ENCODE measurements at places on chromosomes 2 and 18.

- no peak for DNase-seq
Observed at GRCh38 chr18:63148449-63149301, 170.9 kb downstream of the BCL2 start.

- DNase-seq, result no peak
Observed at GRCh38 chr2:83971547-83971946, 487.5 kb downstream of the SUCLG1 start.

DNA sequence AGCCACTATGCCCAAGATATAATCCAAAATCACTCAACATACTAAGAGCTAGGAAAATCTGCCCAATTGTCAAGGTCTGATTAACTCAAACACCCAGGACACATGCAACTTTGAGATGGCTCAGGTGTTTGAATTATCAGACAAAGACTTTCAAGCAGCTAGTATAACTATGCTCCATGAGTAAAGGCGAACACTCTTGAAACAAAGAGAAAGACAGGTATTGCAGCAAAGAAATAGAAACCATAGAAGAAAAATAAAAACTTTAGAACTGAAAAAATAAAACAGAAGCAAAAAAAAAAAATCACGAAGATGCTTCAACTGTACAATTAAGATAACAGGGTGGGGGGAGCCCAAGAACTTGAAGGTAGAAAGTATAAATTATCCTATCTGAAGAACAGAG is 214.2 kb downstream of the EIPR1 start:
- DNase-seq, result no peak

DNA sequence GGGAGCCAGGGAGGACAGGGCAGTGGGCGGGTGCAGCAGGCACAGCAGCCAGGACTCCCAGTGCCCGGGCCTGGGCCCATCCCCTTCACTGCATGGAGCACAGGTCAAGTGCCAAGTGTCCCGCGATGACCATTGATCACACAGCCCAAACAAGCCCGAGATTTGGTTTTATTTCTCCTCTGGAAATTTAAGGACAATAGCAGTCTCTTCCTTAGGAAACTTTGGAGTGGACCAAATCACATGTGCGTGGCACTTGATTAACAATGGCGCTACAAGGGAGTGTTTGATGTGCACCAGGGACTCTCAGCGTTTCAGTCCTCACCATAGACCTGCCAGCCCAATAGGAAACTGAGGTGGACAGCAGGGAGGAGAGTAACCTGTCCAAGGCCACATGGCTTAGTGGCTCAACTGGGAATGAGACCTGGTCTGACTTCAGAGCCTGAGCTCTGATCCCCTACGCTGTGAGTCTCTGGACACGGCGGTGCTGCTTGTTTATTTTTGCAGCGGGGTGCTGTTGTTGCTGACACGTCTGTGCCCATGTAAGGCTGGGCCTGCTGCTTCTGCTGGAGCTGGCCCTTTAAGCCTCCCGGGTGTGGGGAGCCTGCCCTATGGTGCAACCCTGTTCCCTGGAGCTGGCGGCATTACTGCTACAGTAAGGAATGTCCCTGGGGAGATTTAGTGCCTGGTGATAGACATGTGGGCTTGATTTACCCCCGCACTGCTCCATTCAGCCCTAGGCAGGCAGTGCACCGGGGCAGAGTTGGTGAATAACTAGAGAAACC is 194.2 kb downstream of the INHBB start:
- peak; percentile 91 for DNase-seq

GRCh38 chr2:60148716-60149115 is 404.7 kb downstream of the BCL11A start:
- DNase-seq, result no peak

Data from HTR-8/SVneo (cell line).